IMR-90 (cell line): ENCODE measurements at places on chromosomes 3 and 15. TPM values are rescaled to one million over a fixed set of nuclear protein-coding genes. Genes with fewer than 3 reads are reported as not detected.

- no peak for DNase-seq
These were observed 11.8 kb upstream of the CYFIP1 start for GRCh38 chr15:22992024-22992326.

DNA sequence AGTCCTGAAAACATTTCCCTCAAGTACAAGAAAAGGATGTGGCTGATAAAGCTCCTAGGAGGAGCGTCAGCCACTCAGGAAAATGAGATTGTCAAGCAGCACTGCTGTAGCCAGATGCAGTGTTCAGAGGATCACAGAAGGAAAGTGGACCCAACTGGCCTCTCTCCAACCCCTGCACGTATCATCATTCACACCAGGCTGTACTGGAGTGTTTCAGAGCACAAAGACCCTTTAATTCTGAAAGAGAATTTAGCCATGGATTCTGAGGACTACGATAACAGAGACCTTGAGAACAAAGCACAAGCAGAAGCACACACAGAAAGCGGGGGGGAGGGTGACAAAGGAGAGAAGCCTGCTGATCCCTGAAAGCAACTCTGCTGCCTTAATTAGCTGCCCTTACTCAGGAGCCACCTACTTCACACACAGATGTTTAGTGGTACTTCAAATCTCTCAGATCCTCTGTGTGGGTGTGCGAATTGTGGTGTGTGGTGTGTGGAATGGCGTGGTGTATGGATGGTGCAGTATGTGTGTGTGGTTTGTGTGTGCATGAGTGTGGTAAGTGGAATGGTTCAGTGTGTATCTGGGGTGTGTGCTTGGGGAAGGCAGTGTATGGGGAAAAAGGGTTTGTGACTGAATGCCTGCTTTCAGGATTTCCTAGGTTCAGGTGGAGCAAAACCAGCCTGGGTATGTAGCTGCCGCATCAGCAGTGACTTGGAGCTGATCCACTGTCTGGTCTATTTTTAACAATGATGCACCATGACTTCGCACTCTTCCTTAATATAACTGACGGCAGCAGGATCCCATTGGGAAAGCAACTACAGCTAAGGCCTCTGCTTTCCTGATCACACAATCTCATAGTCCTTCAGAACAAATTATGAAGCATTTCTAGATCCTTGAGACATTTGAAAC is 192.5 kb downstream of the RSL24D1 start:
- DNase-seq = no peak

GRCh38 chr3:162984746-162985145 is 1488.1 kb downstream of the OTOL1 start:
- DNase-seq = no peak

DNA sequence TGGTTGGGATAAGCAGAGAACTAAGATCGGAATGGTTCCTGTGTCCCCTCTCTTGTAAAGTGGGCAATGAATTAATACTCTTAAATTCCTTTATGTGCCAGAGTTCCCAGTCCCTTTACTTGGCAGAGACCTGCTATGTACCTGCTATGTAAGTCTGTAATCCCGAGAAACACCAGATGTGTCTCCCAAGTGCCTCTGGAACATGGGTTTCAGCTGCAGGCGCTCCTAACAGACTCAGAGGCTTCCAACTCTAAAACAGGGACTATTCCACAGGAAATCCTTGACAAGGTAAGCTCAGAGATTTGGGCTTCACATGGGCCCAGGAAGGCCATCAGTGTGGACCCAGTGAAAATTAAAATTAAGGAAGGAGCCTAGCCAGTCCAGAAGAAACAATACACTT is 117.7 kb upstream of the PLCL2 start:
- DNase-seq = no peak

- DNase-seq = no peak
These were observed 47.6 kb downstream of the RHCG start for GRCh38 chr15:89448825-89449224.

DNA sequence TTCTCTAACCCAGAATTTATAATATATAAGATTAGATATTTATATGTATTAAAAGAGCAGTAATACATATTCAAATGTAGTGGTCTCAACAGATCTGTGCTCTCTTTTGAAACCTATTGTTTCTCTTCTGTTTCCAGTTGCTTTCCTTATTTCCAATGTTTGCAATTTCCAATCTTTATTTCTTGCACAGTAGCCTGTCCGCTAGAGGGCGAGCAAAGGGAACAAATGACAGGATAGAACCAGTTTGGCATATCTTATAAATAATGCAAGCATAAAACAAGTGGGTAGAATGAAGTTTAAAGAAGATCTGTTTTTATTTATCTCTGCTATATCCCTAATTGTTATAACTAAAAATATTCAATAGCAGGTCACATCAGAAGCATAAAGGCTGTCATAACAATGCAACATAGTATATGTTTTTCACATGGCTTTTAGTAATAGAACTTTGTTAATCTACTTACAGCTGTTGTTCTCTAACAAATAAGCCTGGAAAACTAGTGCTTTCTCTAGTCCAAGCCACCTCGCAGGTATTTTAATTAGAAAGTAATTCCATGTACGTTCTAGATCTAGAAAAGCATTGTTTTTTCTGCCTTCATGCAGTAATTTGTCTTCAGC is 15.1 kb upstream of the TCAIM start:
- DNase-seq = peak; percentile 71

- no peak for DNase-seq
These were observed 10.9 kb downstream of the GNB5 start for GRCh38 chr15:52180196-52180835.

Gene GOLGA8J
- total RNA-seq = under 0.01 TPM in 1 of 2 replicates, not detected in the other

Gene ACKR2
- not detected in 2 replicates for total RNA-seq

Gene CD80
- total RNA-seq = not detected in 2 replicates
